ENCODE measurements at places on chromosomes 16 and 17.
A peak's percentile ranks its signal among the peaks of the same experiment; 100 is the strongest.

GRCh38 chr17:13162361-13162760, 144.5 kb upstream of the ELAC2 start:
- DNase-seq, result no peak

- DNase-seq, result no peak
These were observed 717.2 kb downstream of the WWOX start for GRCh38 chr16:78816499-78817195.

GRCh38 chr16:85912211-85912974, 13.4 kb downstream of the IRF8 start:
- DNase-seq, result peak; percentile 24

DNA sequence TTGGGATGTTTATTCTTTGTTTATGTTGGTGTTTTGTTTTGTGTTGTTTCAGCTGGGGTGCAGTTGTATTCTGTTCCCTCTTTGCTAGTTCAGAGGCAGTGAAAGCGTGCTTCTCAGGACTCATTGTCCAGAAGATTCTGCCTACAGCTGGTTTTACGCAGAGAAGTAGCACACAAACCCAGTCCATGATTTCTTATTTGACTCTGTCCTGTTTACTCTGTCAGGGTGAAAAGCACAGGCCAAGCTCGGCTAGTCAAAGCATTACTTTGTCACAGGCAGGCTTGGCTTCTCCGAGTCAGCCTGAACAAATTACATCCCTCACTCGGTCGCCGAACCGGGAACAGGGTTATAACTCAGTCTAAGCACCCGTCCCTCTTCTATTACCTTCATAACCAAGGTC, 435.0 kb downstream of the MAF start:
- no peak for DNase-seq

GRCh38 chr16:8763899-8764298, 33.5 kb downstream of the TMEM186 start:
- DNase-seq, result no peak

GRCh38 chr17:6661464-6661848, 9.9 kb downstream of the C17orf100 start:
- DNase-seq, result peak; percentile 14

DNA sequence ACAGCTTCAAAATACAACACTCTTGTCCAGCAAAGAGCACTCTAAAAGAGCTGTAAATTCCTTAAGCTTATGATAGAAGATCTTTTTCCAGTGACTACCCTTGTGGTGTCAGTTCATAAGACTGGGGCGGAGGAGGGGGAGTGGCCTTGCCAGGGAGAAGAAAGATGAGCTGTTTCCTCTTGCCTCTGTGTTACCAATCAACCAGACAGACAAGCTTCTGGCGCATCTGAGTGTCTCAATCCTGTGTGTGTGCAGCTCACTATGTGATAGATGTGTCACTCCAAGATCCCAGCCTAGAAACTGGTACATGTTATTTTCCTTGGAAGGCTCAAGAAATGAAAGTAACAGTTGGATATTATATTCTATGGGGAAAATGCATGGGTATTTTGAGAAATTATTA, 167.4 kb upstream of the CACNG3 start:
- DNase-seq, result peak; percentile 55

- no peak for DNase-seq
These were observed 893 bp downstream of the GINS2 start for GRCh38 chr16:85687651-85688471.

- DNase-seq, result no peak
These were observed 7.0 kb downstream of the TERF2 start for GRCh38 chr16:69378760-69379159.

GRCh38 chr17:65931246-65932149, 260.4 kb downstream of the CEP112 start:
- DNase-seq, result no peak

- DNase-seq, result no peak
These were observed 296.5 kb downstream of the SLC39A11 start for GRCh38 chr17:72795941-72796340.

DNA sequence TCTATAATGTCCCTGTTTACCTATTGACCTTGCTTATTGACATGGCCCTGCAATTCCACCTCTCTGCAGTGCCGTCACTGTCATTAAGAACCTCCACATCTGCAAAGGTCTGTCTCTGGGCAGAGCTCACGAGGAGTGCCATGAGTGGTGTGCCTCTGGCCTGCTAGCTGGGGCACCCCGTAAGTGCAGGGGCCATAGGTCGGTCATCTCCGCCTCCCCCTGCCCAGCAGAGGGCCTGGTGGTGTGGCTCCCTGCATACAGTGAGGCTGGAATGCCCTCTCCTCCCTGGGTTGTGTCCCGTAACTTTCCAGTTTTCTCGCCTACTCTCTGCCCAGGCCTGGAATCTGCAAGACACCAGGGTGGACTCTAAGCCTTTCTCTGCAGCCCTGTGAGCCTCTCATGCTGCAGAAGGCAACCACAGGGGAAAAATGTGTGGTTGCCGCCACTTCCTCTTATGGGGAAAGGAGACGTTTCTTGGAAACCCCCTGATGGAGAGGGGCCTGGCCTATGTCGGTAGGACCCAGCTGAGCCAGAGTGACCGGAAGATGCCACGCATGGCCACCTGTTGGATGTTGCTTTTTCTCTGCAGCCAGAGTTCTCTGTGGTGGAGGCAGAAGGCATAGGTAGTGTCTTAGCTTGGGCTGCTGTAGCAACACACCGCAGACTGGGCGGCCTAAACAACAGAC, 2.7 kb upstream of the SNX20 start:
- peak; percentile 95 for DNase-seq

- no peak for DNase-seq
These were observed 109.4 kb downstream of the CMIP start for GRCh38 chr16:81553814-81554675.

- no peak for DNase-seq
These were observed 121.3 kb downstream of the RAB11FIP4 start for GRCh38 chr17:31512796-31513195.

- DNase-seq, result no peak
These were observed 6.4 kb downstream of the GRN start for GRCh38 chr17:44351464-44351863.

- no peak for DNase-seq
These were observed 68.5 kb downstream of the RPH3AL start for GRCh38 chr17:283911-284675.

DNA sequence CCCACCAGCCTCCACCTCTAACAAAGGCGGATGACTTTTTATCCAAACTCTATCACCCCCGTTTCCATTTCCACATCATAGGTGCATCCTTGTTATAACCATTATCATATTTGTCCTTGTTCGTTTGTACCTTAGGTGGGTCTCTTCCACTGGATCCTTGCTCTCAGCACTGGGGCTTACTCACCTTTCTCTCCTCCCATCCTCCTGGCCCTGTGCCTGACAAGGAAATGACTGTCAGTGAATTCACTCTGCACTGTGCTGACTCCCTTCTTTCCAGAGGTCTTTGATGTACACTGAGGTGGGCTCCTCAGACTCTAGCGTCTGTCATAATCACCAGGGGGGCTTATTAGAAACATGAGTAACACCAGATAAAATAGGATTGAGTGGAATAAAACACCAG, 3.1 kb downstream of the GSG1L2 start:
- no peak for DNase-seq

DNA sequence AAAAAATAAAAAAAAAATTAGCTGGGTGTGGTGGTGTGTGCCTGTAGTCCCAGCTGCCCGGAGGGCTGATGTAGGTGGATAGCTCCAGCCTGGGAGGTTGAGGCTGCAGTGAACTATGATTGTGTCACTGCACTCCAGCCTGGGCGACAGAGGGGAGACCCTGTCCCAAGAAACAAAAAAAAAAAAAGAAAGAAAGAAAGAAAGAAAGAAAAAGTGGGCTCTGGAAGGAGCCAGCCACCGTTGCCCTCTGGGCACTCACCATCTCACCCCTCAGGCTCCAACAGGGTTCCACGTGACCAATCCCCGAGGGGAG, 87.3 kb upstream of the TOB1 start:
- DNase-seq, result no peak

DNA sequence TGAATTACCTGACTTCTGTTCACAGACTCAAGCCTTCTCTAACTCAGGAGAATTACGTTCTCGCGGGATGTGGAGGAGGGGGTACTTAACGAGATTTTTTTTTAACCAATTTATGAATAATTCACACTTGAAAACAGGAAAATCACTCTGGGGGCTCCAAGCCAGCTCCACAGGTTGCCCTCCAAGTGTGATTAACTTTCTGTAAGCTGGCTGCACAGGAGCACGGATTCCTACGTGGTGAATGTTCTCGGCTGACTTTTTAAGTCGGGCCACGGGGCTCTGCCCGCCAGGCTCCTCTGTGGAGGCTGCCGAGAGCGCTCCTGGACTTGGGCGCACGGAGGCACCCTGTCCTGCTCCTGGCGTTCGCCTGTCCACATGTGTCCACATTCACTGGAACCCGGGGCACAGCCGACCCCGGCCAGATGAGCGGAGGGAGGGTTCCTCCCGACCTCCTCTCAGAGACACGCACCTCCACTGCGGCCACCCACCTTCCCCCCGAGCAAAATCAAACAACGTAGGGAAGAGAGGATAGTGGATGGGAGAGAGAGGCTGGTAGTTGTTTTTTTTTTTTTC, 147.1 kb upstream of the CHMP6 start:
- DNase-seq, result no peak

GRCh38 chr17:6526362-6527152, 29.8 kb downstream of the PITPNM3 start:
- no peak for DNase-seq

DNA sequence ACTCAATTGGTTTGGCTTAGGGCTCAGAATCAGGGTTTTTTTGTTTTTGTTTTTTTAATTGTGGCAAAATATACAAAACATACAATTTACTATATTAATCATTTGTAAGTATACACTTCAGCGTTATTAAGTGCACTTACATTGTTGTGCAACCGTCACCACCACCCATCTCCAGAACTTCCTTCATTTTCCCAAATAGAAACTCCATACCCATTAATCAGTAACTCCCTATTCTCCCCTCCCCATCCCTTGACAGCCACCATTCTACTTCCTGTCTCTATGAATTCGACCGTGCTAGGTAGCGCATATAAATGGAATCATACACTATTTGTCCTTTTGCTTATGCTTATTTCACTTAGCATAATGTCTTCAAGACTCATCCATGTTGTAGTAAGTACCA, 45.2 kb upstream of the DHX40 start:
- peak; percentile 17 for DNase-seq

DNA sequence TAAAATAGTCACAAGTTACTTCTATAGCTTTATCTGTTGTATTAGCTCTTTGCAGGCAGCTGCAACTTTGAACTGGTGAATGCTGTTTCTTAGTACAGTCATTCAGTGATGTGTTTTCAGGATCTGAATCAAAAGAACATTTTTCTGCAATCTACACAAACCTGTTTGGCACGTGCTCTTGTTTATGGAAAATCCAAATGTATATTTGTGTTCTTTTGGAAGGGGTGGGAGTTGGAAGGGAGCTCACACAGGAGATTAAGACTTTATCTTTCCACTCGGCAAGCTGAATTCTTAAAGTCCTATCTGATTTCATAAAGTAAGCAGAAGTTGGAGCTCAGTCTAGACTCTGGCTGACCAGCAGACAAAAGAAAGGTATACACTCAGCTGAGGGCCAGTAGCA, 300.2 kb downstream of the MAP2K6 start:
- no peak for DNase-seq

- DNase-seq, result no peak
These were observed 13.2 kb downstream of the CD7 start for GRCh38 chr17:82303944-82304808.

GRCh38 chr16:23941025-23941424, 105.2 kb downstream of the PRKCB start:
- DNase-seq, result no peak

GRCh38 chr16:17440131-17440530, 30.6 kb downstream of the XYLT1 start:
- no peak for DNase-seq

GRCh38 chr16:27980076-27980775, 83.3 kb downstream of the GSG1L start:
- no peak for DNase-seq

DNA sequence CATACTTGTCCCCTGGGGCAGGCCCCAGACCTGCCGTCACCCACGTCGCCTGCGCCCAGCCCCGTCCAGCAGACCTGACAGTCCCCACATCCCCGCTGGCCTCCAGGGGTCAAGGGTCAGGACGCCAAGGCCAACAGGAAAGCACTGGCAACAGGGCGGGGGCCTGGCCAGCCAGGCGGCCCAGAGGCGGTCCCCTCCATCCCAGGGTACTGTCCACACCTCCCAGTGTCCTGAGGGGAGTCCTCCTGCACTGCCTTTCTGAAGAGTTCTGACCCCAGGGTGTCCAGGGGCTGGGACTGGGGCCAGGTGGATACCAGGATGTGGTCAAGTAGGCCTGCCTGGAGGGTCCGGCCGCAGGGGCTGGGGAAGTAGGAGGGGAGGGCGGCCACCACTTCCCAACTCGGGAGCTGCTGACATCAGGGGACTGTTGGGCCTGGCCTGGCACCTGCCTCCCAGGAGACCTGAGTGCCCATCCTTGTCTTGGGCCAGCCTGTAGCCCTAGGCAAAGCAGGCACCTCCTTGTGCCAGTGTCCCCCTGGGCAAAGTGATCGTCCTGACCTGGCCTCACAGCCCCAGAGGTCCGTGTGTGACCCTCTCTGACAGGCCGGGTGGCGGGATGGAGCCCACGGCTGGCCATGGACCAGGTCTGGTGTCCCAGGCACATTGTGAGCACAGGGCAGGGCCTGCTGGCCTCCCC, 6.7 kb upstream of the AXIN1 start:
- no peak for DNase-seq

- DNase-seq, result no peak
These were observed 11.3 kb downstream of the KLHDC4 start for GRCh38 chr16:87754535-87754934.

DNA sequence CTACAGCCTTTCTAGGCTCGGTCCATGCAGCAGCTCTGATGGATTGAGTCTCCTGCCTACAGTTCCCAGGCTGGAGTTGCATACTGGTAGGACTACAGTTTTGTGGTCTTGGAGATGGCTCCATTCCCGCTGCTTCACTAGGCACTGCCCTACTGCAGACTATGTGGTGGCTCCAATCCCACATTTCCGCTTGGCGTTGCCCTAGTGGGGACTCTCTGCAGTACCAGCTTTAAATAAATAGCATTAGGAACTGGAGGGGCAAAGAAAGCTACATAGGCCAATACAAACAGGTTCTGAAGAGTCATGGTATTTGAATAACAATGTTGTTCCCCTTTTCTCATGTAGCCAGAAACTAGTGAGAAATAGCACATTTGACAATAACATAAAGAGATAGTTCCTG, 5.4 kb upstream of the GOSR2 start:
- peak; percentile 13 for DNase-seq

GRCh38 chr17:51029568-51030463, 90.9 kb downstream of the SPAG9 start:
- peak; percentile 29 for DNase-seq

DNA sequence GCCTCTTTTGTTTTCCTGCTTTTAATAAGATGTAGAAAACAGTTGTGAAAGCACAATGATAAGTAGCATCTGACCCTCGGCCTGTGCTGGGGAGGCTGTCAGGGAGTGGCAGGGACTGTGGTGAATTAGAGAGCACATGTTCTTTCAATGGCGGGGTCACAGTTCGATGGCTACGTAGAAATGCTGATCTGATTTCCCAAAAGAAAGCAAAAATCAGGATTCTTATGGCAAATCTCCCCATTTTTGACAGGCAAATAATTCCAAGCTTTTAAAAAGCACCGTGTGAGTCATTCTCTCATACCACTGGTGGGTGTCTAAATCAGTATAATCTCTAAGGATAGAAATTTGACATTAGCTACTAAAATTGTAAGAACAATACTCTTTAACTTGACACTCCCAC, 4.2 kb upstream of the MAPK7 start:
- DNase-seq, result no peak
